ENCODE measurements at places on chromosomes 7 and 10. TPM values are rescaled to one million over a fixed set of nuclear protein-coding genes. Genes with fewer than 3 reads are reported as not detected.

Gene TEX36
- total RNA-seq: not detected

Gene TUBAL3
- 0.07 TPM for total RNA-seq

Gene CD36
- total RNA-seq: 3.4 TPM

Gene AKR1C3
- 551 TPM for total RNA-seq

Gene PRXL2A
- 57.4 TPM for total RNA-seq
